Caco-2 (cell line): ENCODE measurements at places on chromosomes 16 and 17. TPM values are rescaled to one million over a fixed set of nuclear protein-coding genes. Genes with fewer than 3 reads are reported as not detected.

The ENKD1 gene
- total RNA-seq, result 7.3 and 8.9 TPM in 2 replicates

The ZNF18 gene
- 4.3 and 4.4 TPM in 2 replicates for total RNA-seq

The LRRC37A3 gene
- 5.8 and 8.6 TPM in 2 replicates for total RNA-seq

The PGS1 gene
- 54.1 and 55.2 TPM in 2 replicates for total RNA-seq

The GPR139 gene
- not detected in 2 replicates for total RNA-seq

The ABCA8 gene
- total RNA-seq, result 0.32 and 0.91 TPM in 2 replicates

GRCh38 chr17:12269751-12270150 lies 249.1 kb downstream of the MAP2K4 start:
- no peak for DNase-seq

- no peak for DNase-seq
Observed at GRCh38 chr17:39709319-39709997, 9.6 kb downstream of the ERBB2 start.

DNA sequence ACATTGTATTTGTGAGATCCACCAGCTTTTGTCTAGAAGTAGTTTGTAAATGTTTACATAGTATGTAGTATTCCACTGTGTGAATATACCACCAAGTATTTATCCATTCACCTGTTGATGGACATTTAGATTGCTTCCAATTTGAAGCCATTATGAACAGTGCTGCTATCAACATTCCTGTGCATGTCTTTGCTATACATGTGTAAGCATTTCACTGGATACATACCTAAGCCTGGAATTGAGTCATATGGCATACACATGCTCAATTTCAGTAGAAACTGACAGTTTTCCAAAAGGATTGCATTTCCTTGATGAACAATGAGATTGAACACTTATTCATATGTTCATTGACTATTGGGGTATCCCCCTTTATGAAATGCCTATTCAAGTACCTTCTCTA lies 540.6 kb upstream of the SOX9 start:
- DNase-seq, result no peak

DNA sequence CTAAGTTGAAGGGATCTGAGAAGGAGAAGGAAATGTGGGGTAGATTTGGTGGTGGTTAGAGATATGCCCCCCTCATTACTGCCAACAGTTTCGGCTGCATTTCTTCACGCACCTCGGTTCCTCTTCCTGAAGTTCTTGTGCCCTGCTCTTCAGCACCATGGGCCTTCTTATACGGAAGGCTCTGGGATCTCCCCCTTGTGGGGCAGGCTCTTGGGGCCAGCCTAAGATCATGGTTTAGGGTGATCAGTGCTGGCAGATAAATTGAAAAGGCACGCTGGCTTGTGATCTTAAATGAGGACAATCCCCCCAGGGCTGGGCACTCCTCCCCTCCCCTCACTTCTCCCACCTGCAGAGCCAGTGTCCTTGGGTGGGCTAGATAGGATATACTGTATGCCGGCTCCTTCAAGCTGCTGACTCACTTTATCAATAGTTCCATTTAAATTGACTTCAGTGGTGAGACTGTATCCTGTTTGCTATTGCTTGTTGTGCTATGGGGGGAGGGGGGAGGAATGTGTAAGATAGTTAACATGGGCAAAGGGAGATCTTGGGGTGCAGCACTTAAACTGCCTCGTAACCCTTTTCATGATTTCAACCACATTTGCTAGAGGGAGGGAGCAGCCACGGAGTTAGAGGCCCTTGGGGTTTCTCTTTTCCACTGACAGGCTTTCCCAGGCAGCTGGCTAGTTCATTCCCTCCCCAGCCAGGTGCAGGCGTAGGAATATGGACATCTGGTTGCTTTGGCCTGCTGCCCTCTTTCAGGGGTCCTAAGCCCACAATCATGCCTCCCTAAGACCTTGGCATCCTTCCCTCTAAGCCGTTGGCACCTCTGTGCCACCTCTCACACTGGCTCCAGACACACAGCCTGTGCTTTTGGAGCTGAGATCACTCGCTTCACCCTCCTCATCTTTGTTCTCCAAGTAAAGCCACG lies 28.3 kb downstream of the STH start:
- no peak for DNase-seq

GRCh38 chr17:36493956-36494355 lies 7.5 kb downstream of the ZNHIT3 start:
- DNase-seq, result no peak

DNA sequence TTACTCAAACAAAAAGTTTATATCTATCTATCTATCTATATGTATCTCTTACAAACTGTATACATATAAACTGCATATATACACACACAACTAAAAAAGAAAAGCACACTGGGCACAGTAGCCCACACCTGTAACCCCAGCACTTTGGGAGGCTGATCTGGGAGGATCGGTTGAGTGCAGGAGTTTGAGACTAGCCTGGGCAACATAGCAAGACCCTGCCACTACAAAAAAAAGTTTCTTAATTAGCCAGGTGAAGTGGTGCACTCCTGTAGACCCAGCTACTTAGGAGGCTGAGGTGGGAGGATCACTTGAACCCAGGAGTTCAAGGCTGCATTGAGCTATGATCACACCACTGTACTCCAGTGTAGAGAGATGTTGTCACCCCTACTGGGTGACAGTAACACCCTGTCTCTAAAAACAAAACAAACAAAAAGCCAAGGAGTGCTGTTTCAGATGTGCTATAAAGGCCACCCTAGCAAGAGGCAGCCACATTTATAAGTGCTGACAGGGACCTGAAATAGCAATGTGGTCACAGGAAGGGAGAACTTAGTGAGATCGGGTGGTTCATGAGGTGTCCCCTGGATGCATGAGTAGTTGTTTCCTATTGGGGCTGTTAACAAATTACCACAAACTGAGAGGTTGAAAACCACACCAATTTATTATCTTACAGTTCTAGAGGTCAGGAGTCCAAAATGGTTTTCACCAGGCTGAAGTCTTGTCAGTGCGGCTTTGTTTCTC lies 4.8 kb downstream of the CD2BP2 start:
- DNase-seq, result no peak

- no peak for DNase-seq
Observed at GRCh38 chr16:35692824-35693223, 2233.4 kb downstream of the TP53TG3F start.

- no peak for DNase-seq
Observed at GRCh38 chr17:49204516-49204915, 5.9 kb downstream of the GNGT2 start.

- no peak for DNase-seq
Observed at GRCh38 chr17:49187301-49187700, 23.1 kb downstream of the GNGT2 start.

DNA sequence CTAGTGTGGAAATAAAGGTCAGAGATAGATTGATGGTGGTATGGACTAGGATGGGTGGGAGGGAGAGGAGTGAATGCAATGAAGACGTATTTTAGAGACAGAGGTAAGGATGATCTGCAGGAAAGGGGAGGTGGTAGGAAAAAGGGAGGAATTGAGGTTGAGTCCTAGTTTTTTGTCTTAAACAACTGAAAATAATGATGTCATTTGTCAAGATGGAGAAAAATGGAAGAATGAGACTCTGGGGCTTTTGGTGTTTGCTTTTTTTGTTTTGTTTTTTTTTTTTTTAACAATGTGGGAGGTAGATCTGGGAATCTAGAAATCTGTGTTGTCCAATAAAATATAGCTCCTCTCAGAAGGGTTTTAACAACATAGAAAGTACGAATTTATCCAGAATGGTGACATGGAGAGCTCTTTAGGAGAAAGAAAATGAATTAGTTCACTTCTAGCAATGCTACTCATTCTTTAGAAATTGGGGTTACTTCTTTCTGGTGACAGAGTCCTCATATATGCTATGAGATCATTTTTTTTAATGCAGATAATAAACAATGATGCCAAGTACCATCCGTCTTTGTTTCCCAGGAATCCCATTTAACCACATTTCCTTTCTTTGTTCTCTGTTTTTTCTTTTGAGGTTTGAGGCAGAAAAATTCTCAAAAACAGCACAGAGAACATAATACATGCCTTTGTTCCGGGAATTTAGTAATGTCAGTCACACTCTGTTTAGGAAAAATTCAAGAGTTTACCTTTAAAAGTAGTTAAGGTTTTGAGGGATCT lies 225.3 kb upstream of the COX10 start:
- DNase-seq, result no peak

GRCh38 chr17:75878174-75878998 lies at the start of gene TRIM47:
Gene TRIM47 (minus strand): TSS chr17:75878581. CDS start chr17:75878548, 33 bp downstream.
- peak; percentile 62 for DNase-seq

DNA sequence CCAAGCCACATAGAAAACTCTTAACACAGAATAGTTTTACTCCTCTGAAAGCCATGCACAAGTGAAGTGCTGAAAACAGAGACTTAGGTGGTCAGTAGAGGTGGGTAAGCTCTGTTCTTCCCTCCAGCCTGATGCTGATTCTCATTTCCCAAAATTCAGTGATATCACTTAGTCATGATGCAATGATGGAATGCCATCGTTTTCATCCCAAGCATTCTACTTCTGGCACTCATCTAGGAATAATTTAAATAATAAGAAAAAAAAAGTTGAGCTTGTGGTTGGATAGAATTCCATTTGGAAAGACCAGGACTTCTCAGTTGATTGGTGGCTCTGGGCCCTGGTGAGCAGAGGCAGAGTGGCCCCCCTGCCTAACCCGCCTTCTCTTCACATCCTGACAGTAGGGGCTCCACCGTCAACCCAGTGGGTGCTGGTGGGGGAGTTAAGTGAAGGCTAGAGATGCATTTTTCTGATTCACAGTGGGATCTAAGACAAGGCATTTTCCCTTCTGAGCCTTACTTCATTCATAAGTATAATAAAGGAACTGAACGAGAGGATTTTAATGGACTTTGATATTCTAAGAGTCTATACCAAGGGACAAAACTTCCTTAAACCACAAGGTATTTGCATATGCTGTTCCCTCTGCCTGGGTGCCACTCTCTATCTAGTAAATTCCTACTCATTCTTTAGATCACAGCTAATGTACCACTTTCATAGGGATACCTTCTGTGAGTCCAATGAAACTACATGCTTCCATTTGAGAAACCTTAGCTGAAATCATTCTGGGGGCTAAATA lies 310.3 kb upstream of the DYNLRB2 start:
- no peak for DNase-seq

DNA sequence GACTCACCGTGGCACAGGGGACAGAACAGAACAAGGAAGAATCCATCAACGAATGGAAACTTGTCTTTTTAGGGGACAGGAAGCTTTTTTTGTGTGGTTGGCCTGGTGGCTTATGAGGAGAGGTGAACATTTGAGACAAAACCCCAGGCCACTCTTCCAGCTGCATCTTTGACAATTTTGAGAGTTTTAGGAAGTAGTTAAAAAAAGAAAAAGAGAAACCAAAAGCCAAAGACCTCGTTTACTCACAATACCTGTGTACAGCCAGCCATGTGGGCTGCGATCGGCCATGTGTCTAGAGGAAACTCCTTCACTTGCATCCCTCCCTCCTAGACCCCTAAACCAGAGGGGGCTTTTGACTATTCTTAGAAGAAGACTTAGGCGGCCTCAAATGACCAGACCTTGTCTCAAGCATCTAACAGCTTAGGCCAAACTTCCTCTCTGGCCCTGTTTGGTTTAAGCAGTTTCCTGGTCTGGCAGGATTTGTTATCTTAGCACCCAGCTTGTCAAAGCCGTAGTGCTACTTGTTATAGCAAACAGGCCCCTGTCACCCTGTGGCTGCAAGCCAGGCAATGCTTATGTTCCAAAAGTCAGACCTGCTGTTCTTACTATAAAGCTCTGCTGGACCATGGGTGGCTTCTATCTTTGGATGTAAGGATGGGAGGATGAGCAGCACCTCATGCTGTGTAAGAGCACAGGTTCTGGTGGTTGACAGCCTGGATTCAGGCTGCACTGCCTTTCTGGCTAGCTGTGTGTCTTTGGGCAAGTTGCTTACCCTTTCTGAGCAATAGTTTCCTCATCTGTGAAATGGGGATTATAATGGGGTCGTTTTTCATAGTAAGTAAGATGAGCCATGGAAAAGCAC lies 17.7 kb downstream of the KSR1 start:
- DNase-seq, result no peak

DNA sequence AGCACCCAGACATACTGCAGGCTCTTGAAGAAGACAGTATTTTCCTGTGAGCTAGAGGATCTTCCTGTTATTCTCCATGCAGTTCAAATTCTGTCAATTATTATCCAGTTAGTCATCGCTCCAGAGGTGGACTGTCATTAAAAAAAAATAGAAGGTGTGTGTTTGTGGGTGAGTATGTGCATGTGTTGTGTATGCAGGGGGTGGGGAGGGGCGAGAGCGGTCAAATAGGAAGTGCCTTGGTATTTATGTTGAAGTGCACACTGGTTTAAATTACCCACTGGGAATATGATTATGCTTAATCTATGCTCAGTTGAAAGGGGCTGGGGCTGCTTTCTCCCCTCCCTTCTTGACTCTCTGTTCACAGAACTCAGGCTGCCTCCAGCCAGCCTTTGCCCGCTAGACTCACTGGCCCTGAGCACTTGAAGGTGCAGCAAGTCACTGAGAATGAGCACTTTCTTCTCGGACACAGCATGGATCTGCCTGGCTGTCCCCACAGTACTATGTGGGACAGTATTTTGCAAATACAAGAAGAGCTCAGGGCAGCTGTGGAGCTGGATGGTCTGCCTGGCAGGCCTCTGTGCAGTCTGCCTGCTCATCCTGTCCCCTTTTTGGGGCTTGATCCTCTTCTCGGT lies at the start of gene HSD17B2:
Gene HSD17B2, plus strand, starts transcription at position 273 of the 632 bp plus-strand sequence. Its CDS starts 172 bp downstream, at position 445.
- DNase-seq, result peak; percentile 65

DNA sequence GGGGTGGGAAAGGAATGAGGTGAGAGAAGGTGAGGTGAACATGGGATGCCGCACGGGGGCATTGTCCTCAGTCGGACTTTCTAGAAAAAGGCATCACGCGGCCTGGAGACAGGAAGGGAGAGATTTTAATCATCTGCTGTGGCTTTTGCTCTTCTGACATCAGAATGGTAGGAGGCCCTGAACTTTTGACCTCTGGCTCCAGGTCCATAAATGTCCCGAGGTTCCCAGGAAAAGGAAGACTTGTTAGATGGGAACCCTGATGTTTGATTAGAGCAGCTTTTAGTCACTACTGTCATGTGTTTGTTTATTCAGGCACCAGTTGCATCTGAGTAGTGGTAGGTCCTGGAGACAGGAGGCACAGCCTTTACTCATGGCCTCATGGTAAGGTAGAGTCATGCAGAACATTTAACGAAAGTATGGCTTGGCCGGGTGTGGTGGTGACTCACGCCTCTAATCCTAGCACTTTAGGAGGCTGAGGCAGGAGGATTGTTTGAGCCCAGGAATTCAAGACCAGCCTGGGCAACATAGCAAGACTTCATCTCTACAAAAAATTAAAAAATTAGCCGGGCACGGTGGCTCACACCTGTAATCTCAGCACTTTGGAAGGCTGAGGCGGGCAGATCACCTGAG lies 203.1 kb downstream of the MSI2 start:
- no peak for DNase-seq
